ENCODE measurements at places on chromosomes 11 and 22.
A peak's percentile ranks its signal among the peaks of the same experiment; 100 is the strongest.

GRCh38 chr11:69699213-69699612, 4.6 kb downstream of the FGF19 start:
- DNase-seq = no peak

- DNase-seq = no peak
Measured at GRCh38 chr11:118914178-118914918, 11.4 kb downstream of the BCL9L start.

GRCh38 chr11:422249-422656, 7.5 kb upstream of the SIGIRR start:
- DNase-seq = no peak

- DNase-seq = no peak
Measured at GRCh38 chr11:114281388-114281956, 14.7 kb upstream of the NNMT start.

DNA sequence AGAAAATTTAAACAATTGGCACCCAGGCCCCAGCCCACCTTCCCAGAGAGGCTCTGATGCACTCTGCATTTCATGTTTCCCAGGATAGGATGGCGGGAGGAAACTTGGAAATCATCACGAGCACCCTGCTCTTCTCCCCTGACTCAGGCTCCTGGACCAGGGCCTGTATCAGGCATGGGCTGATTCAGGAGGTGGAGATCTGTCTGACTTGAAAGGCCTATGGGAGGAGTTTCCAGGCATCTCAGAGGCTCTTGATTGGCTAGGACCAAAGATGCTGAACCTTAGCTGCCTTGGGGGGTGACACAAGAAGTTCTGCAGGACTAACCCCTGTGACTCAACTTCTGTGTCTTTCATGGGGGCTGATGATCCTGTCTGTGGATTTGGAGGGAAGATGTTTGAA, 106.2 kb downstream of the PKNOX2 start:
- DNase-seq = no peak

DNA sequence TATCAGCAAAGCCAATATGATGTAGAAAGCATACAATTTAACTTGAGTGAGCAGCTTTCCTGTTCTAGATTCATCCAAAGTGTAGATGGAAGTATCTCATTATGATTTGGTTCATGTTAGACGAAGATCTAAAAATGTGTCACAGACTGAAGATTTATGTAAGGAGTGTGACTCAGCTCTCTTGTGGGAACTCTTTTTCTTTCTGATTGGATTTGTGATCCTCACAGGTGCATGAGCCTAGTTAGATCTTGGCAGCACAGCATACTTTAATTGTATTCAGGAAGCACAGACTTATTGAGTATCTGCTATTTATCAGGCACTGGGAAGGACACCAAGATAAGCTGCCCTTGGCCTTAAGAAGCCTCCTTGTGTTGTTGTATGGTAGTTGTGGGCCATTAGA, 147.1 kb downstream of the C11orf91 start:
- no peak for DNase-seq

DNA sequence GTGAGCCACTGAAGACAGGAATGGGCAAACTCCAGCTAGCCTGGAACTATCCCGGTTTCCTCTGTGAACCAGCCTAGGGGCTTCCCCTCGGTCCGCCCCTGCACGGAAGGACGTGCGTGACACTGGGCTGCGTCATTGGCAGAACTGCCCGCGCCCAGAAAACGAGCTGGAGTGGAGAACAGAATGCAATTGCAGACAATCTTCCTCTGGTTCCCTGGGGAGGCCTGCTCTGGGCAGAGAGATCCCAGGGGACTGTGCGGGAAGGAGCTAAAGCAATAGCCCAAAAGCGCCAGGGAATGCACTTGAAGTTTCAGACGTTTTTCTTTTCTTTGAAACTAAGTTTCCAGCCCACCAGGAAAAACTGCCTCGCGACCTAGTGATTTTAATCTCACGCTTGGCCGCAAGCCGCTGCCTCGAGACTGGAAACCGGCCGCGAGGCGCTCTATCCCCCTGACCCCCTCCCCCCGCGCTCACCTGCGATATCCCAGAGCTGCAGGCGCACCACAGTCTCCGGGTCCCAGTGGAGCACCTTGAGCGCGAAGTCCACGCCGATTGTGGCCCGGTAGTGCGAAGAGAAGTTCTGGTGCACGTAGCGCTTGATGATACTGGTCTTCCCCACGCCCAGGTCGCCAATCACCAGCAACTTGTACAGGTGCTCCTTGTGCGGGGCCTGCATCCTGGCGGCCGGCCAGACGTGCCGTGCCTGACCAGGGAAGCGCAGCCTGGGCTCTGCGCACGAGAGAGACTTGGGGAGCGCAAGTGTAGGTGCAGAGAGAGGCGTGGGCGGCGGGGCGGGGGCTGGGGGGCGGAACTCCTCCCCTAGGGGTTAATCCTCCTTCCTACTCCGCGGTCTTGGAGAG, at the start of gene RAB38:
RAB38 (minus strand) TSS at position 735 of the 860 bp plus-strand sequence; CDS start at position 676, 59 bp downstream.
- no peak for DNase-seq

GRCh38 chr11:30314625-30315024, 8.3 kb upstream of the ARL14EP start:
- no peak for DNase-seq

- DNase-seq = no peak
Measured at GRCh38 chr11:44270403-44271273, 39.3 kb downstream of the ALX4 start.

- no peak for DNase-seq
Measured at GRCh38 chr11:12800871-12801270, 126.7 kb downstream of the TEAD1 start.

GRCh38 chr22:44955102-44955501, 54.7 kb downstream of the PHF21B start:
- DNase-seq = no peak

GRCh38 chr22:40238425-40239344, 61.0 kb downstream of the TNRC6B start:
- no peak for DNase-seq

- no peak for DNase-seq
Measured at GRCh38 chr22:46038516-46039430, 61.8 kb upstream of the WNT7B start.

DNA sequence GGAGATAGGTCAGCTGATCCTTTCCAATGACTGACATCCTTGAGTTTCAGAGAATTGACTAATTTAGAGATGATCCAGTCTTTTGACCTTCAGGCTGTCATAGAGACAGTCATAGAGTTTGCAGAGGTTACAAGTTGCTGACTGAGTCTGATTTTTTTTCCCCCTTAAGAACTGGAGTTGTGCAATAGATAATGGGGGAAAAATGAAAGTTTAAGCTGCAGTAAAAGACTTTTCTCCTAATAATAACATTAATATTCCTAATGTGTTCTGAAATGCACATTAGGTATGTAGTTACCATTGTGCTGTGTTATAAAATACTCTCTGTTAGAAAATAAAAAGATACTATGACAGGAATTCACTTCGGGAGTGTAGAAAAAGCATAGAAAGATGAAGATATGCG, 876.9 kb upstream of the RAG2 start:
- DNase-seq = no peak

- DNase-seq = peak; percentile 23
Measured at GRCh38 chr22:40637183-40638150, 948 bp upstream of the MRTFA start.

Measured in stimulated activated CD8-positive, alpha-beta memory T cell treated with anti-CD3 and anti-CD28 coated beads, Interleukin-4, amount 100 ng/mL, for 1 hour (primary cell).